ENCODE measurements at places on chromosomes 3 and 15.

- H3K36me3 ChIP-seq = no peaks in the 10 kb centered on the region
- H3K4me1 ChIP-seq = 0 out of 2 replicates have a peak, but pooled peaks cover 5% of the 10 kb centered on the region
- H3K27ac ChIP-seq = no peak overlapping the region
- DNase-seq = peak; percentile 3
- no peaks in the 10 kb centered on the region for H3K27me3 ChIP-seq
Measured at GRCh38 chr3:173938159-173938558, 540.6 kb downstream of the NLGN1 start.

- H3K4me3 ChIP-seq = no peak overlapping the region
- no peaks in the 10 kb centered on the region for H3K27me3 ChIP-seq
- peak; percentile 21 for DNase-seq
- H3K36me3 ChIP-seq = peaks cover 62% of the 10 kb centered on the region
Measured at GRCh38 chr15:65580287-65580686, 30.6 kb downstream of the INTS14 start.

GRCh38 chr3:72188536-72188935 is 403.6 kb upstream of the PROK2 start:
- no peaks in the 10 kb centered on the region for H3K27me3 ChIP-seq
- H3K4me3 ChIP-seq = no peak overlapping the region
- DNase-seq = no peak
- no peak overlapping the region for H3K27ac ChIP-seq
- peaks cover 12% of the 10 kb centered on the region for H3K4me1 ChIP-seq

DNA sequence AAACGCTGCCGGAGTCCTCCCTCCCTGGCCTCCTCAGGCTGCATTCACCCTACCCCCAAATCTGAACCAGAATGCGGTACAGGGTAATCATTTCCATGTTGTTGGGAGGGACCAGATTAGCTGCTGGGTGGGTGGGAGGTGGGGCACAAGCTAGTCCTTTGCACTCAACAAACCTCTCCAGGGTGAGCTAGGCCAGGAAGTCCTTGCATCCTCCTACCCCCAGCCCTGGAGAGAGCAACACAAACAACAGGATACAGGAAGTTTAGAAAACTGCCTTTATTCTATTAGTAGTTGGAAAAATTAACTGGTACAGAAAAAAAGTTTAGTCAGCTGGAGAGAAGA is 702 bp upstream of the GPX1 start:
- peak overlapping the region; percentile 94 for H3K27ac ChIP-seq
- H3K36me3 ChIP-seq = peaks cover 35% of the 10 kb centered on the region
- peak; percentile 64 for DNase-seq
- no peaks in the 10 kb centered on the region for H3K27me3 ChIP-seq
- peaks cover 37% of the 10 kb centered on the region for H3K4me1 ChIP-seq

DNA sequence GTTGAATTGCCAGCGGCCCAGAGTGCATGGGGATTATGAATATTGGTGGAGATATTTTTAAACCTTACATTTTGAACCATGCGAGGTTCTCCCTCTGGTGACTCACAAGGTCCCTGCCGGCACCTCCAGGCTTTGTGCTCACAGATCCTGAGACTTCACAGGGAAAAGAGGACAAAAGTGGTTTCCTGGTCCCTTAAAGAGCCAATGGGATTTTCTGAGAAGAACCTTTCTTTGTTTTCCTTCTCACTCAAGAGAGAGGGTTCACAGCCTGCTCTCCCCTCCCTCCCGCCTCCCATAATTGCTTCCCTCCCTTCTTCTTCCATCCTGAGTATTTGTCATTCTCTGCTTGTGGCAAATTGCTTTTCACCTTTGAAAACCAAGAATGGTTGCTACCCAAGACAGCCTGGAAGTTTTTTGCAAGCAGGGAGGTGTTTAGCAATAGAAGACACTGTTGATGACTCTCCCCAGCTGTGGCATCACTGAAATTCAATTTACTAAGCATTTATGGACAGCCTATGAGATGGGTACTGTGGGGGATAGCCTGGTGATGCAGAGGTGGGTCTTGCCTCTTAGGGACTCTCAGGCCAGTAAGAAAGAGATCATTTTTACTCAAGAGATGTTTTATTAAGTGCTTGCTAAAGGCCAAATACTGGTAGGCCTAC is 76.6 kb downstream of the CPN2 start:
- no peaks in the 10 kb centered on the region for H3K36me3 ChIP-seq
- DNase-seq = no peak
- no peak overlapping the region for H3K27ac ChIP-seq
- no peak overlapping the region for H3K4me3 ChIP-seq
- peaks cover 33% of the 10 kb centered on the region for H3K4me1 ChIP-seq

All from HepG2 (cell line).